ENCODE measurements at places on chromosomes 5 and 9. TPM values are rescaled to one million over a fixed set of nuclear protein-coding genes. Genes with fewer than 3 reads are reported as not detected.

DNA sequence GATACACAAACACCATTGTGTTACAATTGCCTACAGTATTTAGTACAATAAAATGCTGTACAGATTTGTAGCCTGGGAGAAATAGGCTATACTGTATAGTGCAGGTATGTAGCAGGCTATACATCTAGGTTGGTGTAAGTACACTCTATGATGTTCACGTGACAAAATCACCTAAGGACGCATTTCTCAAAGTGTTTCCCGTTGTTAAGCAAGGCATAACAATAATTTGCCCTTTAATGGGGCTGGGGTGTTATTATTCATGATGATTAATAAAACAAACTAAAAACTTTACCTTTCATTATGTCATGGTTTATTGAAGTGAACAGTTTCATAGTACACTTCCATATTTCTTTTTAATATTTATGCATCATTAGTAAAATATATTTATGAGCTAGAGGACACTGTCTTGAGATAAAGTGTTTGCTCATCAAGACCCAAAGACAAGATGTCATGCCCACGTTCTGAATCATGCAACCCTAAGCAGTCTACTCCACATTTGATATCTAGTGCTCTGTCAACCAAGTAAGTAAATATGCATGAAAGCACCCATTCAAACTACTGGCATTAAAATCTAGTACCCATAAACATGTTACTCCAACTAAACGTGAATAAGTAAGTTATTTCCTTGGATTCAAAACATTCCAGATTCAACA, 220.5 kb downstream of the NR2F1-AS1 start:
- no peaks in the 10 kb centered on the region for H3K36me3 ChIP-seq
- H3K4me1 ChIP-seq, result peaks cover 21% of the 10 kb centered on the region
- no peak overlapping the region for H3K4me3 ChIP-seq
- no peaks in the 10 kb centered on the region for H3K27me3 ChIP-seq
- DNase-seq, result no peak

GRCh38 chr5:22844155-22844554, 9.0 kb downstream of the CDH12 start:
- no peak for DNase-seq
- peaks cover 42% of the 10 kb centered on the region for H3K27me3 ChIP-seq
- no peak overlapping the region for H3K4me3 ChIP-seq
- H3K27ac ChIP-seq, result no peak overlapping the region
- no peaks in the 10 kb centered on the region for H3K4me1 ChIP-seq

- H3K4me1 ChIP-seq, result no peaks in the 10 kb centered on the region
- H3K4me3 ChIP-seq, result no peak overlapping the region
- no peak overlapping the region for H3K27ac ChIP-seq
- peaks cover 2% of the 10 kb centered on the region for H3K27me3 ChIP-seq
- no peak for DNase-seq
Observed at GRCh38 chr5:141150224-141150992, 551 bp downstream of the PCDHB6 start.

DNA sequence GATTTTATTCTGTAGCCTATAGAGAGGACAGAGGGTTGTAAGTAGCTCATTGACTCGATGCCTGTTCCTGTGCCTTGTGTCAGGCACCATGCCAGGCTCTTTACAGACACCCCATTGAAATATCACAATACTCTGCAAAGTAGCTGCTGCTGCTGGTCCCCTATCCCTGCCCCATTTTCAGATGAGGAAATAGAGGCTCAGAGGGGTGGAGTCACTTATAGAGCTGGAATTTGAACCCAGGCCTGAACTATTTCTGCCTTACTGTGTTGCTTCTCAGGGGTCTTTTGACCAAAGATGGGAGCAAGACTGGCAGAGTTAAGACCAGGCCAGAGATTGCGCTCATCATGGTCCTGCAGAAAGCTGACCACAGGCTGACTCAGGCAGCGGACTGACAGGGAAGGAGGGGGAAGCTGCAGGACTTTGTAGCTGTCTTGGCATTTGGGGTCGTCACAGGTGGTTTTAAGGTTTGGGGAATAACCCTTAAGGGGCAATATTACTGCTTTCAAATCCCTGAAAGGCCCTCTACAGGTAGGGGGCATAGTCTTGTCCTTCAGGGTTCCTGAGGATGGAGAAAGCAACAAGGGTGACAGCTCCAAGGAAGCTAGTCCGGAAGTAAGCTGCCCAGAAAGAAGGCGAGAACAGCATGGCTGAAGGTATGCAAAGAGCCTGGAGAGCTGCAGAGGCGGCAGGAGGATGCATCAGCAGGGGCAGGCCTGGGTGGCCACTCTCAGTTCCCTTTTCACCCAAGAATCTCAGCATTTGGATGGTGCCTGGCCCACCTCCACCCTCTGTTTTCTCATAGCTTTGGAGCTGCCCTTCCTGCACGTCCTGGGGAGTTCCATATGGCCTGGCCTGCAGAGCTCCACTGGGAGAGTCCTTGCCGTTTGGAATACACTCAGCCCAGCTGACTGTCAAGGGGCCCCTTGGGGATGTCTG, 18.3 kb upstream of the NDST1 start:
- H3K27ac ChIP-seq, result peak overlapping the region; percentile 77
- H3K4me3 ChIP-seq, result no peak overlapping the region
- peaks cover 64% of the 10 kb centered on the region for H3K4me1 ChIP-seq
- no peaks in the 10 kb centered on the region for H3K36me3 ChIP-seq
- DNase-seq, result no peak

GRCh38 chr9:32863291-32863690, 80.0 kb downstream of the TMEM215 start:
- no peak overlapping the region for H3K27ac ChIP-seq
- DNase-seq, result no peak
- H3K36me3 ChIP-seq, result no peaks in the 10 kb centered on the region
- no peaks in the 10 kb centered on the region for H3K4me1 ChIP-seq
- H3K4me3 ChIP-seq, result no peak overlapping the region
- H3K27me3 ChIP-seq, result peaks cover 26% of the 10 kb centered on the region

DNA sequence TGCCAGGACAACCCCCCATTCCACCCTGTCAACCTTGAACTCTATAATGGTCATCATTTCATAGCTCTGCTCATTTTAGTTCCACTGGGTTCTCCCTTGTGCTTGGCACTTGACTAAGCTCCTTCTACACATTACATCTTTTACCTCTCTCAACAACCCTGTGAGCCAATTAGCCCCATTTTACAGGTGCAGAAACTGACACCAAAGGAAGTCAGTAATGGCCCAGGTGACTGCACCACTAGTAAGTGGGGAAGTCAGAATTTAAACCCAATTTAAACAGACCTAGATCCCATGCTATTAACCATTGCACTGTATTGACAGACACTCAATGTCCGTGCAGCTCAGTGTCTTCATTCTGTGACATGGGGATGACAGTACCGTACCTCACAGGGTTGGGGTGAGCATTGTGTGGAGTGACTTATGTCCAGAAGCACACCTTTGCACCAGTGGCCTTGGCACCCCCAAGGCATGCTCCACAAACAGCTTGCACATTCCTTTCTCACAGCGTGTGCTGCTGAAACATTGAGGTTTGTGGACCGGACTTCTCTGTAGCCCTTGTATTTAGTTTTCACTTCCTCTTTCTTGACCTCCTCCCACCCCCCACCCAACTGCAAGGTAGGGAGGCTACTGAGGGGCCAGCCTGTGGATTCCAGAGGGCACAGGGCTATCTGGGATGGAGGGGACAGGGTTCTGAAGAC, 23.1 kb downstream of the IRF1 start:
- H3K4me1 ChIP-seq, result peaks cover 34% of the 10 kb centered on the region
- H3K27ac ChIP-seq, result no peak overlapping the region
- H3K4me3 ChIP-seq, result no peak overlapping the region
- DNase-seq, result no peak
- H3K27me3 ChIP-seq, result no peaks in the 10 kb centered on the region

DNA sequence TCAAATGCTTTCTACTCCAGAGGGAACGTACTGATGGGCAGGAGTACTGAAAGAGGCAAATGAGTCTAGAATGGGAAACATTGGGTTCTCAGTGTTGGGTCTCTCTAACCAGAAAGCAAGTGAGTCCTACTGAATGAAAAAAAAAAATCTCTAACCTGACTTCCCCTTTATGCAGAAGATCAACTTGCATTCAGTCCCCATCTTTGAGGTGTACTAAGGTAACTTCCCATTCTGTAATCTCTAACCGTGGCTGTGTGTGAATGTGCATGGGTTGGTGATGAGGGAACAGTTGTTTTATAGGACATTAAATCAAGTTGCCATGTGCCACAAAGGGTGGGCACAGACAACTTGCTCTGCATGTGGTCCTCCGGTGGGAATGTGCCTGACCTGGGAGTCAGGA, 264.6 kb upstream of the CLINT1 start:
- no peak for DNase-seq
- H3K36me3 ChIP-seq, result no peaks in the 10 kb centered on the region
- H3K27ac ChIP-seq, result no peak overlapping the region
- H3K27me3 ChIP-seq, result no peaks in the 10 kb centered on the region
- peaks cover 33% of the 10 kb centered on the region for H3K4me1 ChIP-seq

GRCh38 chr5:4148009-4148408, 552.4 kb downstream of the IRX1 start:
- no peak overlapping the region for H3K4me3 ChIP-seq
- H3K36me3 ChIP-seq, result no peaks in the 10 kb centered on the region
- DNase-seq, result no peak
- no peaks in the 10 kb centered on the region for H3K4me1 ChIP-seq

DNA sequence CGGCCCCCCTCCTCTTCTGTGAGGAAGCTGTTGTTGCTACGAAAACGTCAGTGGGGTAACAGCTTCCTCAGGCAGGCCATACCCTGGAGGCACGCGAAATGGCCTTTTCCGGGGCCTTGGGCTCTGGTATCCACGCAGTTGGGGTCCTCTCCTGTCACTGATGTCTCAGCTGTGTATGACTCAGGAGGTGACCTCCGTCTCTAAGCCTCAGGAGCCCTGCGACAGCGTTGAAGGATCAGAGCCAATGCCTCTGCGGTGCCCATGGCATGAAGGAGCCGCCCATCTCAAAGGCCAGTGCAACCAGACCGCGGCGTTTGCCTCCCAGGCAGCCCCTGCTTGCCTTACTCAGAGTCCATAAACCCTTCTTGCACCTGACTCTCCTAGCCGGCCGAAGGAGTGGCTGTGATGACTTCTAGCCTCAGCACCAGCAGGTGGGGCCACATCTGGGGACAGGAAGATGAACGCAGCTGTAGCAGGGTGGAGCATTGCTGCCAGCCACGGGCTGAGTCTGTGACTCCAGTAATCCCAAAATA, 1.0 kb upstream of the MXD3 start:
- no peak overlapping the region for H3K27ac ChIP-seq
- H3K4me1 ChIP-seq, result peaks cover 17% of the 10 kb centered on the region
- H3K27me3 ChIP-seq, result no peaks in the 10 kb centered on the region
- H3K36me3 ChIP-seq, result peaks cover 1% of the 10 kb centered on the region
- H3K4me3 ChIP-seq, result peak overlapping the region; percentile 79
- DNase-seq, result no peak

DNA sequence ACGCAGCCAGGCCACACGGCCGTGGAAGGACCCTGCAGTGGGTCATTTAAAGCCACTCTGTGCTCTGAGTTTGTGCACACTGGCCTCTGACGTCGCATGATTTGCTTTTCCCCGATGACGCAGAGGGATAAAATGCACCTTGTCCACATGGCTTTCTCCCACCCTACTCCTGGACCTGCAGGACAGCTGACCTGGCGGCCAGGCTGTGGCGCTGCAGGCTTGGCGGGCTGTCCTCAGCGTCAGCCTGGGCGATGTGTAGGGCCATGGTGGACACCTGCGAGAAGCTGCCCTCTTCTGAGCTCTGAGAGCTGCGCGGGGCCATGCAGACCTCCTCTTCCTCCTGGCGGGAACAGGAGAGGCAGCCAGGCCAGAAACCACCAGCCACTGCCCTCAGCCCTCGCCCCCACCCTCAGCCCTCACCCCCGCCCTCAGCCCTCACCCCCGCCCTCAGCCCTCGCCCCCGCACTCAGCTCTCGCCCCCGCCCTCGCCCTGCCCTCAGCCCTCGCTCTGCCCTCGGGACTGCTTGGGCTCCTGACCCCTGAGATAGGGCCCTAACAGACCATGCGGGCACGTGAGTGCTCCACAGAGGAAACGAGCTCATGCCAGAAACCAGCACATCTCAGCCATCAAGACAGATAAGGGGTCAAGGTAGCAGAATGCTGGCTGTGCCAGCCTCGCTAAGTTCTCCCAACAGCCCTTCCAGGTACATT, 20.0 kb upstream of the SCGB3A1 start:
- DNase-seq, result no peak
- peaks cover 12% of the 10 kb centered on the region for H3K4me1 ChIP-seq
- H3K36me3 ChIP-seq, result no peaks in the 10 kb centered on the region
- no peak overlapping the region for H3K27ac ChIP-seq
- H3K27me3 ChIP-seq, result peaks cover 2% of the 10 kb centered on the region
- H3K4me3 ChIP-seq, result no peak overlapping the region

DNA sequence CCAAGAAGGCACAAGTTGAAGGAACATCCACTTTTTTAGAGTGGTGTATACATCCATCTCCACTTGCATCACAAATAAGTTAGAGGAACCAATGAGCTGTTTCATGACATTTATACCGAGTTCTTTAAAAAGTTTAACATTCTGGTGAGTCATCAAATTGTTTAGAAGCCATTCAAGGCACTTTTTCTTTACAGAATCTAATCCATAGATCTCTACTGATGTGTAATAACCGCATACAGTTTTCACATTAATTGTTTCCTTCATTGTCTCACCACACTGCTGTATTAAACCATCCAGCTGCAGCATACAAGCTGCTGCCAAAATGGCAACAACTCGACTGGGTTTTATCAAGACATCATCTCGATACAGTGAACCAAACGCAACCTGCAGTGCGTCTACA, 744 bp downstream of the GMCL2 start:
- no peak overlapping the region for H3K4me3 ChIP-seq
- no peaks in the 10 kb centered on the region for H3K27me3 ChIP-seq
- H3K4me1 ChIP-seq, result peaks cover 7% of the 10 kb centered on the region
- no peaks in the 10 kb centered on the region for H3K36me3 ChIP-seq
- peak overlapping the region; percentile 27 for H3K27ac ChIP-seq

Gene CDX1
- 0.68 TPM for total RNA-seq

Gene PCDHB12
- total RNA-seq, result 6.1 TPM

Gene GPR150
- not detected for total RNA-seq

Gene SPINK4
- not detected for total RNA-seq

Gene RASEF
- total RNA-seq, result 3.7 TPM

Gene PCDHGA1
- 0.22 TPM for total RNA-seq

Gene WNT8A
- not detected for total RNA-seq
